ENCODE measurements at places on chromosomes 2 and 18. TPM values are rescaled to one million over a fixed set of nuclear protein-coding genes. Genes with fewer than 3 reads are reported as not detected.

Gene VPS4B
- 28.7 TPM for total RNA-seq

Gene FEZ2
- total RNA-seq = 41.9 TPM

DNA sequence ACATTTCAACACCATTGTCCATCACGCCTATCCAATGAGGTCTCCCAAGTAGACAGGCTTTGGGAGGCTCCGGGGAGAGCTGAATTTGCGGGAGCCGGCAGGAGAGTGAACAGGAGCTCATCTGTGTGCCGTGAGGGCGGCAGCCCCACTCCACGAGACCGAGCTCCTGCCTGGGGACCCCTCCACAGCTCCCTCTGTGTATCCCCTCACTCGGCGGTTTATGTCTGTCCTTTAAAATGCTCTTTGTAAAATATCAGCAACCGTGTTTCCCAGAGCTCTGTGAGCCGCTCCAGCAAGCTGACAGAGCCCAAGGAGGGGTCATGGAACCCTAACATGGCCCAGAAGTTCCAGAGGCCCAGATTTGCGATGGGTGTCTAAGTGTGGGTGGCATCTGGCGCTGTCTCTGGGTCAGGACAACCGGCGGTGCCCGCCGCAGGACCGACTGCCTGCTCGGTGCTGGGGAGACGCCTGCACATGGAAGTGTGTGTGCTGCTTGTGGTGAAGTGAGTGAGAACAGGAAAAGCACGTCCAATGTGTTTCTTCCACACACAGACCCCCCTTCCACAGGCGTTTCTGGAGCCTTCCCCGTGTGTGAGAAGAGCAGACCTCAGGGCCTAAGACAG, 34.8 kb downstream of the SLC66A2 start:
- no peaks in the 10 kb centered on the region for H3K27me3 ChIP-seq
- peaks cover 65% of the 10 kb centered on the region for H3K36me3 ChIP-seq
- no peaks in the 10 kb centered on the region for H3K4me1 ChIP-seq

DNA sequence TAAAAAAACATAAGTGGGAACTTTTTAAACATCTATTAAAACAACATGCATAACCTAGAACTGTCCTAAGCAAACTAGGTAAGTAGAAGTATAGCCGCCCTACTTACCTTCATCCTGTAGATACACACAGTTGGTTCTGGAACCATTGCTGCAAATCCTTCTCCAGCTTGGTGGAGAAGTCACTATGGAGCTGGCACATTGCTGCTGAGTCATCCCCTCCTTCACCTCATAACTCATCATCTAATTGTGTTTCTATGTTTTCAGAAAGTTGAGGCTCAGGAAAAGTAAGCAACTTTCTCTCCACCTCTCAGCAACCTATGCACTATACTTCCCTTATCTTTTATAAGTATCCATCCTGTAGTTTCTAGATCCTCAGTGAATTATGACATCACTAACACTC, 269.8 kb upstream of the MMADHC start:
- H3K4me1 ChIP-seq = peaks cover 18% of the 10 kb centered on the region
- H3K4me3 ChIP-seq = no peak overlapping the region
- no peak for DNase-seq
- H3K27ac ChIP-seq = no peak overlapping the region
- no peaks in the 10 kb centered on the region for H3K36me3 ChIP-seq

Measured in esophagus muscularis mucosa (tissue), 4 donors.